CD4-positive, CD25-positive, alpha-beta regulatory T cell (primary cell): ENCODE measurements at places on chromosomes 2 and 18.
A peak's percentile ranks its signal among the peaks of the same experiment; 100 is the strongest.

DNA sequence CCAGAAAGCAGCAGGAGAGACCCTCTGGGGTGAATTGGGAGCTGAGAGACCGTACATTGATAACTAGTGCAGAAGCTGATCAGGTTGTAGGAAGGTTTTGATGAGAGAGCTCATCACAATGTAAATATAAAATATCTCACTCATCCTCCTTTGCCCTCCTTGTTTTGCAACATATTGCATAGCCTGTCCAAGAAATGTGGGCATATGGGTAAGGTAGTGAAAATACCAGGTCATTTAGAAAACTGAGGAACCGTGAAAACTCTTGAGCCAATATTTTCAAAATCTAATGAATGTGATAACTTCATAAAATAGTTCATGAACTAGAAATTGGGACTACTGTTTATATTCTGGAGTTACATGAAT lies 31.4 kb downstream of the C18orf54 start:
- H3K4me1 ChIP-seq: no peaks in the 10 kb centered on the region
- H3K4me3 ChIP-seq: no peak overlapping the region
- no peaks in the 10 kb centered on the region for H3K27me3 ChIP-seq

DNA sequence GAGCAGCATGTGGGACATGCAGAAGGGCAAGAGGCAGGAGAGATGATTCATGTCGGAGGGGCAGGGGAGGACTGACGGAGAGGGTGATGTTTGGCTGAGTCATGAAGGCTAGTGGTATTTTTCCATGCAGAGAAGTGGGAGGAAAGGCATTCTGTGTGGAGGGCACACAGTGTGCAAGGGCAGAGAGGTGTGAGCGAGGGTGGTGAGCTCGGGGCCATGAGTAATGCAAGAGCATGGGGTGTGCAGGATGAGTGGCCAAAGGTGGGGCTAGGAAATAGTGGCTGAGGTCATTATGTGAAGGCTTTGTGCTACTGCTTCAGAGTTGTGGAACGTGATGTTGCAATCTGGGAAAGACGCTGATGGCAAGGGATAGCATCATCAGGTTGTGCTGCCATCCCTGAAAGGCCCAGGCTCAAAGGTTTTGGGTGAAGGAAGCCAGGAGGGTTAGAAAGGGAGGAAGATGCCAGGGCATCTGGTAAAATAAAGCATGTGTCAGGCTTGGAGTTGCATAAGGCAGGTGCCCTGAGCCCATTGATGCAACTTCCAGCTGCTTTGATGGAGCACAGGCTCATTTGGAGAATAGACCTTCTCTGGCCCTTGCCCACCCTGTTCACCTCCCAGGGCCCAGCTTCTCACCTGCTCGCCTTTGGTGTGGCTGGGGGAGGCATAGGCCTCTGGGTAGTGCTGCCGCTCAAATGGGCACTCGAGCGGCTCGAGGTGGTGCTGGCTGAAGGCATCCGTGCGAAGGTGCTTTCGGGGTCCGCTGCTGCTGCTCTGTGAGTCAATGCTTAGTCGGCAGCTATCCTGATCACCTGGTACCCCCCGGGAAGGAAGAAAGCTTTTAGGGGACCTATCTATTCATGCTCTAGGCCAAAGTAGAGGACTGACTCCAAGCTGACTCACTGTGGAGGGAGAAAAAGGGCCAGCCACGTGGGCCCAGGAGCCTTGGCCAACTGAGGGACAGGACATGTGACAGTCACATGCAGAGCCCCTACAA lies 37.5 kb downstream of the PAX8 start:
- H3K4me1 ChIP-seq: no peaks in the 10 kb centered on the region
- H3K27me3 ChIP-seq: no peaks in the 10 kb centered on the region
- H3K36me3 ChIP-seq: no peaks in the 10 kb centered on the region
- H3K27ac ChIP-seq: no peak overlapping the region

GRCh38 chr18:36638224-36638623 lies 190.6 kb downstream of the TPGS2 start:
- no peaks in the 10 kb centered on the region for H3K4me1 ChIP-seq
- H3K27ac ChIP-seq: no peak overlapping the region
- DNase-seq: no peak
- H3K36me3 ChIP-seq: no peaks in the 10 kb centered on the region
- peaks cover 5% of the 10 kb centered on the region for H3K27me3 ChIP-seq
- no peak overlapping the region for H3K4me3 ChIP-seq

GRCh38 chr2:31347319-31347718 lies 67.2 kb downstream of the XDH start:
- no peaks in the 10 kb centered on the region for H3K36me3 ChIP-seq
- H3K4me1 ChIP-seq: no peaks in the 10 kb centered on the region
- DNase-seq: no peak
- H3K4me3 ChIP-seq: no peak overlapping the region
- peaks cover 5% of the 10 kb centered on the region for H3K27me3 ChIP-seq

- H3K27me3 ChIP-seq: peaks cover 3% of the 10 kb centered on the region
- H3K27ac ChIP-seq: no peak overlapping the region
- DNase-seq: no peak
- H3K36me3 ChIP-seq: no peaks in the 10 kb centered on the region
These were observed 687.3 kb downstream of the NRXN1 start for GRCh38 chr2:50344509-50345106.

- H3K4me3 ChIP-seq: no peak overlapping the region
- H3K27me3 ChIP-seq: no peaks in the 10 kb centered on the region
- H3K27ac ChIP-seq: no peak overlapping the region
- no peaks in the 10 kb centered on the region for H3K36me3 ChIP-seq
These were observed 147.2 kb upstream of the L3MBTL4 start for GRCh38 chr18:6561862-6562291.

- H3K36me3 ChIP-seq: peaks cover 4% of the 10 kb centered on the region
- H3K4me3 ChIP-seq: peak overlapping the region; percentile 21
- no peak for DNase-seq
- no peak overlapping the region for H3K27ac ChIP-seq
These were observed 8.7 kb upstream of the ADGRF3 start for GRCh38 chr2:26355038-26355995.

GRCh38 chr18:22974707-22975106 lies 41.6 kb downstream of the RBBP8 start:
- no peak overlapping the region for H3K4me3 ChIP-seq
- H3K4me1 ChIP-seq: peaks cover 4% of the 10 kb centered on the region
- no peaks in the 10 kb centered on the region for H3K36me3 ChIP-seq
- no peaks in the 10 kb centered on the region for H3K27me3 ChIP-seq

GRCh38 chr18:74796841-74797576 lies 199.3 kb downstream of the ZNF407 start:
- H3K4me3 ChIP-seq: no peak overlapping the region
- no peak for DNase-seq
- H3K4me1 ChIP-seq: peaks cover 5% of the 10 kb centered on the region
- no peak overlapping the region for H3K27ac ChIP-seq

DNA sequence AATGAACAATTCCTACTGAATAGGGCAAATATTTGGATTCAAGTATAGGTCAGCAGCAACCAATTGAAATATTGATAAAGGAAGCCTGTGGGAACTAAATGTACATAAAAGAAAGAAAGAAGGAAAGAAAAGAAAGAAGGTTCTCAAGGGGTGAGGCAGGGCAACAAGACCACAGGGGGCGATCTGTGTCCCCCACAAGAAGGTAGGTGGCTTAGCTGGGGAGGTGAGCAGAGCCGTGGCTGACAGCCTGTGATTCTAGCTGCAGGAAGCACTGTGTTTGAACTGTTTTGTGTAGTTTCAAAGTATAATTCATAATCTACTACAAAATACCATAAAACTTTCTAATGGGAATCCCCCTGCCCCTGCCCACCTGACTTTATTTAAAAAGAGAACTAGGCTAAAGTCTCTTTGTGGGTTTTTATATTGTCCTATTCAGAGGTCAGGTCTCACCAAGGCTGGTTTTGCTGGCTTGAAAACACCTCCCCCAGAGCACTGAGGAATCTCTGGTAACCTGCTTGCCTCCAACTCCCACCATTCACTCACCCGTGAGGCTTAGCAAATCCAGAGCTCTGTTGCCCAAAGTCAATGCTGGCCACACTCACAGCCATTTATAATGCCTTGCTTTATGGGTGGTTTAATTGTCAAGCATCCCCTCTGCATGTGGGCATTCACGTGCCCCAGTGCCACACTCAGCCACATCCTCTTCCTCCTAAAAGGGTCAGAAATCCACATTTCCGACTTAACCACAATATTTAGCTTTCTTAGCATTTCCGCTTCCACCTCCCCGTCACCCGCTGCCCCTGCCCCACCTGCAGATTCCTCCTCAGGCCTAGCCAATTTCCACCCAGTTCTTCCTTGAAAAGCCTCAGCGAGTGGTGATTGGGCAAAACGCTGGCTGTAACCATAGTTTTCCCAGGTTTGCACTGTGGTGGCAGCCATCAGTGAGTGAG lies 36.4 kb upstream of the LMAN1 start:
- no peaks in the 10 kb centered on the region for H3K36me3 ChIP-seq
- H3K4me3 ChIP-seq: no peak overlapping the region
- H3K4me1 ChIP-seq: no peaks in the 10 kb centered on the region

DNA sequence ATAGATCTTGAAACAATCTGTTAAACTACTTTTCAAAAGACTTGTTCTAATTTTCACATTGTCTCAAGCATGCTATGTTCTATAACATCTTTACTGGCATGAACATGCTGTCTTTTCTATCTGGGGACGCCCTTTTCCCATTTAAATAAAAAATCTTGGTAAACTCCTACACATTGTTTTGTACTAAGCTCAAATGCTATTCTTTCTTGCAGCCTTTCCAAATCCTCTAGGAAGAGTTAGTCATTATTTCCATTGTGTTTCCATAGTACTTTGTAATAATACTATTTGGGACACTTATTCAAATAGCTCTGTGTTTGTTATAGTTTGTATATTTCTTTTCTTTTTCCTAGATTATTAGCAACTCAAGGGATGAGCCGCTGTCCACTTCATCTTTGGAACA lies 828.6 kb upstream of the FSHR start:
- H3K27ac ChIP-seq: no peak overlapping the region
- H3K36me3 ChIP-seq: no peaks in the 10 kb centered on the region

- H3K4me1 ChIP-seq: peaks cover 20% of the 10 kb centered on the region
- no peak overlapping the region for H3K27ac ChIP-seq
- no peak overlapping the region for H3K4me3 ChIP-seq
- no peak for DNase-seq
These were observed 87.2 kb downstream of the LPIN1 start for GRCh38 chr2:11833601-11834000.

DNA sequence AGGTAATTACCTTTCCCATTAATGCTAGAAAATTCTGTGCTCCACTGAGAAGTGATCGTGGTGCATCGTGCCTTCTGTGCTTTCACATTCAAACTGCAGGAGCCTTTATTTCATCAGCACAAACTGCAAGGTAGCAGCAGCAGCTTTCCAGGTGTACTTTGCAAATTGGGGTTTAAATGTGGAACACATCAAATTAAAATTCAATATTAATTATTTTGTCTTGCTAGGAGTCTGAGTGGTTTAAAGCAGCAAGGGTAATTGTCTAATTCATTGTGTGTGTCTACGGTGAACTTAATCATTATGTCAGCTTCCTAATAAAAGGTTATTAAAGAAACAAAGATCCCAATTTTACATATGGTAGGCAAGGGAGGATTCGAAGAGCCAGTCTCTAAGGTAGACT lies 180.8 kb upstream of the ATP5MC3 start:
- no peak overlapping the region for H3K4me3 ChIP-seq
- no peak for DNase-seq
- H3K27ac ChIP-seq: no peak overlapping the region

- no peaks in the 10 kb centered on the region for H3K27me3 ChIP-seq
- no peak overlapping the region for H3K27ac ChIP-seq
- H3K36me3 ChIP-seq: no peaks in the 10 kb centered on the region
- DNase-seq: no peak
- H3K4me1 ChIP-seq: no peaks in the 10 kb centered on the region
- H3K4me3 ChIP-seq: no peak overlapping the region
These were observed 10.1 kb upstream of the SULT1C2 start for GRCh38 chr2:108278631-108279030.
